ENCODE measurements at places on chromosomes 4 and X. TPM values are rescaled to one million over a fixed set of nuclear protein-coding genes. Genes with fewer than 3 reads are reported as not detected.

Gene C4orf51
- polyA plus RNA-seq: not detected

Gene GRIA3
- polyA plus RNA-seq: 0.86 TPM

Gene EDA
- 4.6 TPM for polyA plus RNA-seq

Gene PIM2
- 4.6 TPM for polyA plus RNA-seq

Gene GABRG1
- 0.47 TPM for polyA plus RNA-seq

DNA sequence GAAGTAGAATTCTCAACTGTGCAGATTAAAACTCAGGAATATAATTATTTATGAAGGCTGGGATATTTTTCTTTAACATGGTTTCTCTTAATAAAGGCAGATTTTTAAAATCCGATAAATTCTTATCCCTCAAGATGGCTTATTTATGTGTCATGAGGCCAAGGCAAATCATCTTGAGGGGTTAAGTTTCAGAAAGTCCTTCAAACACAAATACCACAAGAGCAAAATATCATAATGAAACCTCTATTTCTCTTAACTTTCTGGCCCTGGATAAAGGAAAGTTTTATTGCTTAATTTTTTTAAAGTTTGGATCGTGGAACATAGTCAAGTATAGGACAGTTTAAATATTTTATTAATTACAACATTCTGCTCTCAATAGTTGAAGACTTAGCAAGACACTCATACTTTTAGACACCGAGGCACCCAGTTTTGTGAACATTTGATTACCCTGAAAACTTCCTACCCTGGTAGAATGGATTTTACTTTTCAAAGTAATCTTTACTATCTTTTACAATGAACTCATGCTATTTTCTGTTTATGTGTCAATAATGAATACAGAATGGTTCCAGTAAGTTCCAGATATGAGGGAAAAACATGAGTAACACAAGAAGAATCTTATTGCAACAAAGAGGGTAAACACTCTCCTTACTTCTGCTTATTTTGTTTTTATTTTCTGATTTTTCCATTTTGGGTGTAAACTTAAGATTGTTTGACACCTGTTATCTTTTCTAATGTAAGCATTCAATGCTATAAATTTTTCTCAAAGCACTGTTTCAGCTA is 200.7 kb upstream of the IL15 start:
- H3K36me3 ChIP-seq: no peaks in the 10 kb centered on the region
- H3K4me3 ChIP-seq: no peak overlapping the region
- no peaks in the 10 kb centered on the region for H3K4me1 ChIP-seq
- no peak overlapping the region for H3K27ac ChIP-seq
- no peaks in the 10 kb centered on the region for H3K27me3 ChIP-seq
- DNase-seq: no peak

DNA sequence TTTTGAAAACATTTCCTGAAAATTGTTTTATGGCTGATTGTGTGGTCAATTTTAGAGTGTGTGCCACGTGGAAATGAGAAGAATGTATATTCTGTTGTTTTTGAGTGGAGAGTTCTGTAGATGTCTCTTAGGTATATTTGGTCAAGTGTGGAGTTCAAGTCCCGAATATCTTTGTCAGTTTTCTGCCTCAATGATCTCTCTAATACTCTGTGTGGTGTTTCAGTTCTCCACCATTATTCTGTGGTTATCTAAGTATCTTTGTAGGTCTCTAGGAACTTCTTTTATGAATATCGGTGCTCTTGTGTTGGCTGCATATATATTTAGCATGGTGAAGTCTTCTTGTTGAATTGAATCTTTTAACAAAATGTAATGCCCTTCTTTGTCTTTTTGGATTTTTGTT is 113.3 kb downstream of the LINC00632 start:
- H3K27me3 ChIP-seq: no peaks in the 10 kb centered on the region
- no peaks in the 10 kb centered on the region for H3K4me1 ChIP-seq
- H3K36me3 ChIP-seq: no peaks in the 10 kb centered on the region
- DNase-seq: no peak
- H3K27ac ChIP-seq: no peak overlapping the region
- no peak overlapping the region for H3K4me3 ChIP-seq

DNA sequence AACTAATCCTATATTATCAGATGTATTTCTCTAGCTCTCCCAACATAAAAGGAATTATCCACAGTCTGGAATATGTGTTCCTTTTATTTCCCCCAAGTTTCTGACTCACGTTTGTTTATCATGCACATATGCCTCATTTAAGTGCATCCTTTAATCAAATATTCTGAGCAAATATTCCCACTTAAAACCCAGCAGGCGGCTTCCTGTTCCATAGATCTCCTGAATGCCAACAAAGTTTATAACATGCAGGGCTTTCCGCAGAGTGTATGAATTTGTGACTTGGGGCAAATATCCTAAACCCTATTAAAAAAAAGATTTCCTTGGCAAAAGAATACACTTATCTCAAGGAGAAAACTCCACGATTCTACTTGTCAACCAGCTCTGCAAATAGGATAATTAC is 16.9 kb downstream of the GLRA2 start:
- no peaks in the 10 kb centered on the region for H3K36me3 ChIP-seq
- H3K4me3 ChIP-seq: no peak overlapping the region
- H3K4me1 ChIP-seq: no peaks in the 10 kb centered on the region
- no peak for DNase-seq
- no peaks in the 10 kb centered on the region for H3K27me3 ChIP-seq

GRCh38 chr4:151703401-151703800 is 57.4 kb downstream of the GATB start:
- no peak overlapping the region for H3K27ac ChIP-seq
- DNase-seq: no peak
- peaks cover 51% of the 10 kb centered on the region for H3K36me3 ChIP-seq
- H3K4me1 ChIP-seq: no peaks in the 10 kb centered on the region
- no peak overlapping the region for H3K4me3 ChIP-seq
